ENCODE measurements at places on chromosomes 2 and 18.

DNA sequence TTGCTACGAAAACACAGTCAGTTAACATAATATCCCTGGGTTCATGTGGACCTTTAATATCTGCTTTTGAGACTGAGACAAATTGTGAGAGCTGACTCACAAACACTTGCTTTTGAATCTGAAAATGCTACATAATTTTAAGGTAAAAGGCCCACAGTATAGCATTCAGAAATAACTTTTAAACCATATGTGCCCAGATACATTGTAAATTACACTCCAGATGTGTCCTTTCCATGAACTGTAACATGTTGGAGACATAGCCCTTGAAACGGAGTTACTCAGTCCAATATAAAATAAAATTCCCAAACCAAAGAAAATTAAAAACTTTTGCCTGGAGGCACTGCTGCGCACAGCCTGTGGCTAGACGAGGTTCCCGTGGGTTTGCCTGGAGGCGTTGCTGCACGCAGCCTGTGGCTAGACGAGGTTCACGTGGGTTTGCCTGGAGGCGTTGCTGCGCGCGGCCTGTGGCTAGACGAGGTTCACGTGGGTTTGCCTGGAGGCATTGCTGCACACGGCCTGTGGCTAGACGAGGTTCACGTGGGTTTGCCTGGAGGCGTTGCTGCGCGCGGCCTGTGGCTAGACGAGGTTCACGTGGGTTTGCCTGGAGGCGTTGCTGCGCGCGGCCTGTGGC is 131.9 kb upstream of the ALKAL2 start:
- DNase-seq, result no peak

GRCh38 chr2:180010701-180011100 is 3.6 kb upstream of the CWC22 start:
- no peak for DNase-seq

GRCh38 chr2:36507408-36507812 is 90.6 kb downstream of the FEZ2 start:
- peak; percentile 50 for DNase-seq

GRCh38 chr2:197934934-197935289 is 130.5 kb downstream of the PLCL1 start:
- DNase-seq, result no peak

DNA sequence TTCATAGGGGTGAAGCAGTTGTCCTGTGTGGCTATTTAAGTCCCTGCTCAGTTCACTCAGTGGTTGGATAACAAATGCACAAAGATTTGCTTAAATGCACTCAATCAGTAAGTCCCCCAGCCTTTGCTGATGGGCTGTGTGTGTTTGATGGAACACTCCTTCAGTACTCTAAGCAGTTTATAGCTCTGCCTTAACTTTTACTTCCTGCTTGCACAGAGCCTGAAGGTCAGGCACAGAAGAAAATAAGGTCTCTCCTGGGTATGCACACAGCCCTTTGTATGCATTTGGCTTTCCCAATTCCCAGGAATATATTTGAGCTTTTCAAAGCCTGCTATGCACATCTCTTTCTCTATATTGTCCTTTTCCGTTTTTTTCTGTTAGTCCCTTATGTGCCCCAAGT is 208.7 kb upstream of the STK17B start:
- no peak for DNase-seq

DNA sequence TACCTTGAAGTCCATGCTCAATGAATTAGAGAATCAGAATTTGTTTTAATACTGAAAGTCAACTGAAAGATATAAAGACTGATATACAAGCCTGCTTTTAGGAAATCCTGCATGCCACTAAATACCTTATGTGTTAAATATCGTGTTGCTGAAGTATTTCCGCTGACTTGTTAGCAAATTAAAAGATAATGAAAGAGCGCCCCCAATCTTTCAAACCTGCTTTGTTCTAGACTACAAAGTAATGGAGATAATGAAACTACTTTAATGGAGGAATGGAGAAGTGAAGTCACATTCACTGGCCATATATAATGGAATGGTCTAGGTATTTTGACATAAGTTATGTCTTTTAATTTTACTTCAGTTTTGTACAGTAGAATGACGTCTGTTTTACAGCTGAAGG is 95.7 kb downstream of the ASXL3 start:
- DNase-seq, result no peak

- no peak for DNase-seq
Observed at GRCh38 chr2:86464652-86465051, 23.5 kb downstream of the KDM3A start.

DNA sequence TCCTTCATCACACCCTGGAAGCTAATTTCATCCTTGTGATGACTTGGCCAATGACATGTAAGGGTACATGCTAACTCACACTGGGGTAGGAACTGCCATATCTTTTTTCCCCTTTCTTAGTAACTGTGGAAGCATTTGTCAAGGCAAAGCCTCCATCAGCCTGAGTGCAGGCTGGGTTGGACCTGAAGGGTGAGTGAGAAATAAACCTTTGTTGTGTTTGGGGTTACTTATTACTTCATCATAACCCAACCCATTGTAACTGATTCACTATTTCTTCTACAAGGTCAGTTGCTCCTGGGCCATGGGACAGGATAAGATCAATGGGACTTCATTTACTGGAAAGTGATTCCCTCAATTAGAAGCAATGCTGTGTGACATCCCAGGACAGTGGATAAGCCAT is 108.4 kb downstream of the COL6A3 start:
- DNase-seq, result no peak

DNA sequence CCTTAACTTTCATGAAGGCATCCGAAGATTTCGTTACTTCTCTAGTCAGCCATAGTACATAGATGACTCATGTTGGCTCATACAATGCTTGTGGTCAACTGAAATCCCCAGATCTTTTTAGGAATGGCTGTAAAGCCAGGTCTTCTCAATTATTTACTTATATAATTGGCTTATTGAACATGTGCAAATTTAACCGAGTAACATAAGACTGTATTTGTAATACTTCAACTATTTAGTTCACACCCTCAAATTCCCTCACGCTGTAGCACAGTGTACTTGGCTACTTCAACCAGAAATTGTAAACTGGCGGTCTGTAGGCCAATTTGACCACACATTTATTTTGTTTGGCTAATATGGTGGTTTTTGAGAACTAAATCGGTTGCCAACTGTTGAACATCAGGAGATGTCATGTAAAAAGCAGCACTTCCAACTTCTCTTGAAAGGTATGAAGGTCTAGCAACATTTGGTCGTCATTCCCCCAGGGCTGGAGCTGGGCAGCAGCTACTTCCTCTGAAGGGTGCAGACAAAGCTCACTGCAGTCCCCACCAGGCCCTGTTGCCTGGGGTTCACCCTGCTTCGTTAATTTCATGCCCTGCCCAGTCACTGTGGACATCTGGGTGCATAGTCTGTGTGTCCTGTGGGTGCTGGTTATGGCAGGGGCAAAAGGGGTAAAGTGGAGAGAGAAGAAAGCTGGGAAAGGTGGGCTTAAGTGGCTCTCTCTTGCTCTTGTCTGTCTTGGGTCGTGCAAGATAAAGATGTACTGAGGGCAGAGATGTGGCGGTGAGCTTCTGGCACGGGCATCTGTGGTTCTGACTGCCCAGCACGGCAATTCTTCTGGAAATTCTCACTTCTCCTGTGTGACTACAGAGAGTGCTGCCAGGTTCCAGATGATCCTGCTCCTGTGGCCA is 3.2 kb upstream of the SH3RF3 start:
- DNase-seq, result no peak

DNA sequence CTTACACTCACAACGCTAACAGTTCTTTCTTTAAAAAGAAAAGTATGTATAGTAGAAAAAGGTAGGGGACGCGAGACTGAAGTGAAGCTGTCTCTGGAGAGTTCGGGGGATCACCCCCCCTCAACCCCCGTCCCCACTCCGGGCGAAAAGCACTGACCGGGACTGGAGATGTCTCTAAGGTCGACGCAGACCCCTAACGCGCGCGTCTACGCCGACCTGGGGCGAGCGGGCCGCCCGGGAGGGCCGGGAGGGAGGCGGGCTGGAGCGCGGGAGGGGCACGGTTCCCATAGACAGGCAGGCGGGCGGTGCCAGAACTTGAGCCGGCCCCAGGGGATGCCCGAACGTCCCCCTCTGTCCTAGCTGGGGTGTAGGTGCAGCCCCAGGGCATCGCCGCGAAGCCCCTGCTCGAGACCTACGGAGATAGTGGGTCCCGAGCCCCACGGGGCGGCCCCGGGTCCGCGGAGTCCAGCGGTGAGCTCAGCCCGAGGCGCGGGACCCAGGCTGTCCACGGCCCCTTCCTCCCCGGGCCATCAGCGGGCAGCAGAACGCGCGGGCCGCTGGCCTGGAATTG is 82.2 kb downstream of the CHRNA1 start:
- no peak for DNase-seq

DNA sequence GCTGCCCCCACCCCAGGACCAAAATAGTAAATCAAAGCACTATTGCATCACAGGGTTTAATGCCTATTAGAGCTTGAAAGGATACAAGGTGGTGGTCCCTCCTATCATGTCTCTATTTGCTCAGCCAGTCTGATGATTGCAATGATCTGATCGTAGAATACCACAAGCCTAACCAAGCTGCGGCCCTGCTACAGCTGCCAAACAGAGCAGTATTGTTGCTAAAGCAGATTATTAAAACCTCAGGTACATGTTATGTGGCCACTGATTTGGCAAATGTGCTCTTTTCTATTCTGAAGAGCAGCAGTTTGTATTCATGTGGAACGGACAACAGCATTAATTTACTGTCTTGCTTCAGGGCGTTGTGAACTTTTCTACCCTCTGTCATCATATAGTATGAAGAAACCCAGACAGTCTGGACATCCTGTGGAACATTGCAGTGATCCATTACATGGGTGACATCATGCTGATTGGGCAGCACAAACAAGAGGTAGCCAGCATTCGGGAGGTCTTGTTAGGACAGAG is 8.4 kb upstream of the VAPA start:
- DNase-seq, result no peak

DNA sequence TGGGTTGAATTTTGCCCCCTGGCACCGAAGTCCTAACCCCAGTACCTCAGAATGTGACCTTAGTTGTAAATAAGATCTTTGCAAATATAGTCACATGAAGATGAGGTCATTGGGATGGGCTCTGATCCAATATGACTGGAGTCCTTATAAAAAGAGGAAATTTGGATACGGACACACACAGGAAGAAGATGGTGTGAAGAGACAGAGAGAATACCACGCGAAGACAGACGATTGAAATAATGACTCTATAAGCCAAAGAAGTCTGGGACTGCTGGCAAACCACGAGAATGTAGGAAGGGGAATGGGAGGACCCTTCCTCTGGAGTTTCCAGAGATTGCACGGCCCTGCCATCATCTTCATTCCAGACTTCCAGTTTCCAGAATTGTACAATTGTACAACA is 98.6 kb downstream of the CPO start:
- no peak for DNase-seq

DNA sequence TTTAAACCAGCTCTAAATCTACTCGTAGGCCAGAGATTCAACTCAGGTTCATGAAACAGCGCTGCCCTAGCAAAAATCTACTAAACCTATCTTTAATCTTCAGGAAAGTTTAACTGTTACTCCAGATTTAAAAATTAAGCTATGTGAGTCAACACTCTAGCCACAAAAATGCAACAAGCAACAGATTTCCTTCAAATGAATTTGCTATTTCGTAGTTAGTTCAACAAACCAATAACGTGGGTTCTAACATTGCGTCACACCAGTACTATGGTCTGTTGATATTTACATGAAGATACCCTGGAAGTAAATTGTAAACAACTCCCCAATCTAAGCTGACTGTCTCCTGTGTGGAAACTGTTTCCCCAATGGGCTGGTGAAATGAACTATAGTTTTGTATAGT is 71.2 kb downstream of the FIGN start:
- DNase-seq, result no peak

GRCh38 chr18:13261661-13262357 is 43.2 kb downstream of the LDLRAD4 start:
- no peak for DNase-seq

GRCh38 chr18:2112435-2113045 is 458.8 kb downstream of the METTL4 start:
- no peak for DNase-seq

DNA sequence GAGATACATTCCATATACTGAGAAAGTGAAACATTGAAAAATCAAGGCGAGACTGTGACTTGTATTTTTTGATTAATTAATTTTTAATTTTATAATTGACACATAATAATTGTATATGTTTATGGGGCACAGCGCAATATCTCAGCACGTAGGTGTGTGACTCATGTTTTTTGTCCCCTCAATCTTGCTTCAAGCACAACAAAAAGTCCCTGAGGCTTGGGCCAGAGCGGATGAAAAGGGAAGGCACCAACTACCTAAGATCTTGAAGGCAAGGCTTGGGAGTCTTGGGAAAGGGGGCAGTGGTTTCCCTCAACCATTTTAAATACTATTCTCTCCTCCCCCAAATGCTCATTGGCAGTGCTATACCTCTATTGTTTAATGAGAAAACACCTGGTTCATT is 9.9 kb downstream of the SGPP2 start:
- no peak for DNase-seq

GRCh38 chr2:238954841-238955591 is 107.1 kb downstream of the TWIST2 start:
- DNase-seq, result no peak

DNA sequence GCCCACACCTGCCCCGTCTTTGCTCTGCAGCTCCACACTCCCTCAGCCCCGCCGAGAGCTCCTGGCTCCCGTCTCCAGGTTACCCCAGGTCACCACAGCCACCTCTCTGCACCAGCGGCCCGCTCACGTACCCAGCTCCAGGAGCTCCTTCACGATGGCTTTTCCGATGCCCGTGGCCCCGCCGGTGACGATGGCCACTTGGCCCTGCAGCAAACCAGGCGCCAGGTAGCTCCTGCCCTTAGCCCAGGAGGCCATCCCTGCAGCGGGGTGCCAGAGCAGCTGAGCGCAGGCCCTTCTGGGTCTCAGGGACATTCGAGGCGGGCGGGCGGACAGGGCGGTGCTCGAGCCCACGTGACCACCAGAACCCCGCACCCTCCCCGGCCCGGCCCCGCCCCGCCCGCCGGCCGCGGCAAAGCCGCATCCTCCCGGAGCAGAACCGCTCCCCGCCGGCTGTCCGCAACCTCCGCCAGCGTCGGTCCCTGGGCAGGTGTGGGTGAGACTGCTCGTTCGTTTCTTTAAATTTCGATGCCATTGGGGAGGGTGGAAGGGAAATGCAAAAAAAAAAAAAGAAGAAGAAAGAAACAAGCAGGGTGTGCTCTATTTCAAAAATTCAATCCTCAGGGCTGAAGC is at the start of the genes PECR and TMEM169:
Gene PECR, minus strand, starts transcription at position 323 of the 630 bp plus-strand sequence. Its CDS starts 68 bp downstream, at position 255.
Gene TMEM169, plus strand, starts transcription at position 433 of the 630 bp plus-strand sequence. CDS start 14,045 bp downstream, outside the sequence.
- DNase-seq, result peak; percentile 31

- peak; percentile 33 for DNase-seq
Observed at GRCh38 chr18:62425465-62426190, 97.2 kb upstream of the ZCCHC2 start.

- no peak for DNase-seq
Observed at GRCh38 chr18:64851726-64852125, 702.8 kb upstream of the LINC00305 start.

- no peak for DNase-seq
Observed at GRCh38 chr2:58680755-58681310, 439.7 kb upstream of the FANCL start.

- no peak for DNase-seq
Observed at GRCh38 chr2:98277162-98277859, 68.9 kb upstream of the CNGA3 start.

DNA sequence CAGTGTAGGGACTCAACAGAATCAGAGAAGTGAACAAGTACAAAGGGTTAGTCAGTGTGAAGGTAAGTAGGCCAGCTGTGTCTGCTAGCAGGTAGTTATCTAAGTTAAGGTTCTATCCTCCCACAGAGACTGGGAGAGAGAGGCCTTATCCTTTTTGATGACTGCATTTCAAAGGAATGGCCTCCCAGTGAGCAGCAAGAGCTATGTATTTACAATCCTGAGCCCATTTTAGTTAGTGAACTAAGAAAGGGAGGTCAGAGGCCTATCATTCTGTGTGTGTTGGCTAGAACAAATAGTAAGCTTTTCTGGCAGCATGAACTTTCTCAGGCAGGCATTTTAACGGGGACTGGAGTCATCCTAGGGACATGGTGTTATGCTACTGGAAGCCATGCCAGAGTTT is 182.9 kb downstream of the VWC2L start:
- no peak for DNase-seq

Measured in NCI-H2029 treated with DMSO at 0.1 percent for 48 hours (cell line).